Amygdala (tissue), 56 donors: ENCODE measurements at places on chromosomes 1 and 21.

- DNase-seq, result no peak
These were observed 442.4 kb downstream of the LTN1 start for GRCh38 chr21:28550057-28550825.

DNA sequence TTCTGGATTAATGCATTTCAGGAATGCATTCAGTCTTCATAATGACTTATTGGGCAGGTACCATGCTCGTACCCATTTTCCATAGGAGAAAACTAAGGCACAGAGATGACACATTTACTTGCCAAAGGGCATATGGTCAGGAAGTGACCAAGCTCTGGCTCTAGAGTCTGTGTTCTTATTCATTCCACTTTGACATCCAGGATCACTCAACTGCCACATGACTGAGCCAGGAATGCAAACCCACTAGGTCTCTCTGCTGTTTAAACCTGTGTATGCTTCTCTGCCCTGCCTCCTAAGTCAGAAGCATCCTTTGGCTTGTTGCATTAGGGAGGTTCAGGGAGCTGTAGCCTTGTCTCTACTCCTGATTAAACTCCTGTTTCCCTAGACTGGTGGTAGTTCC, 7.5 kb downstream of the KAZN start:
- DNase-seq, result no peak

DNA sequence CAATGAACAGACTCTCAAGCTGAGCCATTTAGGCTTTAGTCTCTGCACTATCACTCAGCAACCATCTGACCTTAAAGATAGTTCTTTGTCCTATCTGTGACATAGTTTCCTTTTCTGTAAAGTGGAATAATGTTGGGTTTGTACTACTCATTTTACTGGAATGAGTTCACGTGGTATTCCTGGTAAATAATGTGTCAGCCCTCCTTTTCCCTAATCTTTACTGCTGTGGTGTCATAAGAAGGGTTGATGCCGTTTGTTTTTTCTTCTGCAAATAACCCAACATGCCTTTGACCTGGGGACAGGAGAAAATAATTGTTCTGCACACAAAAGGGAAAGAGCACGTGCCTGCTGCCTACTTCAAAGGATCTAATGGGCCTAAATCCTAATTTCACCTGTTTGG, 297.8 kb downstream of the BRINP3 start:
- DNase-seq, result no peak

- DNase-seq, result no peak
These were observed 27.6 kb upstream of the CLDN14 start for GRCh38 chr21:36507397-36508018.

- no peak for DNase-seq
These were observed 8.0 kb upstream of the NBL1 start for GRCh38 chr1:19636065-19636464.

DNA sequence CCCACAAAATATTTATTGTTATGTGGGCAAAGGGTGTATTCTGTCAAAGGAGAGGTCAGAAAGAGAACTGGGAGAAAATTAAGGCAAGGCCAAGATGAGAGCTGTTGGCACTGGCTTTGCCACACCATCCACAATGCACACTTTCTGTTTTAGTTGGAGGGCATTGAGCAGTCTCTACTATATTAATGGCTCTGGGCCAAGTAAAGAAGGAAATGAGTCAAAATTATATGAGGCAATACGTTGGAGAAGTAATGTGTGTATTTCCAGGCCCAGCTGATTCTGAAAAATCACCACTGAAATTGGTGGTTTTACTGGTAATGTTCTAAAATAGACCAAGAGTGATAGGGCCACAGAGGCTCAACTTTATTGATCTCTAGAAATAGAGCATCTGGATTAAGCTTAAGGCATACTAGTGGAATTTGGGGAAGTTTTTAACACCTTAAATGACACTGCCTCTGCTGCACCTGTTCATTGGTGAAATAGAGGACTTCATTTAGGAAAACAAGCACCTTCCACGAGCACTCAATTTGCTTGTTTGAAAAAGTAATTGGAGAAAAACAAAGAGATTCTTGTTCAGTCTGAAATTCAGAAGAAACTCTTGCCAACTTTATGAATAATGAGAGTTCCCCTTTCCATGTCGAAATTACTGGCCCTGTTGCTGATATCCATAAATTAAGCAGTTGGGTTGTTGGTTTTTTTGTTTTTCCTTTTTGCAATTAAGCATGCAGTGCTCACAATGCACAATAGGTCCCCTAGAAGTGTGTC, 424.9 kb downstream of the ADGRL2 start:
- DNase-seq, result no peak

DNA sequence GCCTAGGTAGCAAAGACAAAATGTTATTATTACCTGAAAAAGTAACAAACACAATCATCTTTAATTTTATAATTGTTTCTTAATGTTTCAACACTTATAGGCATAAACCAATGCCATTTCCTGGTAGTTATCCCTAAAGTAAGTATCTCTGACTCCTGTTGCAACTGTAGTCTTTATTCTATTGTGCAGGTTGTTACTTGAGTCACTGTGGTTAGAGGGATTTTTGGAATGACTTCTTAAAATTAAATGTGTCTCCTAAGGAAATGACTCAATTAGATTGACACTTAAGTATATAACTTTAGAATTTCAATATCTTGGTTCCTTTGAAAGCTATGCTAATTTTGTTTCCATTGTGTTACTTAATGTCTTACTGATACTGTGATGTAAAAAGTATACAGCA, 143.9 kb downstream of the PHTF1 start:
- DNase-seq, result no peak

GRCh38 chr1:51170342-51170741, 65.7 kb upstream of the RNF11 start:
- no peak for DNase-seq

DNA sequence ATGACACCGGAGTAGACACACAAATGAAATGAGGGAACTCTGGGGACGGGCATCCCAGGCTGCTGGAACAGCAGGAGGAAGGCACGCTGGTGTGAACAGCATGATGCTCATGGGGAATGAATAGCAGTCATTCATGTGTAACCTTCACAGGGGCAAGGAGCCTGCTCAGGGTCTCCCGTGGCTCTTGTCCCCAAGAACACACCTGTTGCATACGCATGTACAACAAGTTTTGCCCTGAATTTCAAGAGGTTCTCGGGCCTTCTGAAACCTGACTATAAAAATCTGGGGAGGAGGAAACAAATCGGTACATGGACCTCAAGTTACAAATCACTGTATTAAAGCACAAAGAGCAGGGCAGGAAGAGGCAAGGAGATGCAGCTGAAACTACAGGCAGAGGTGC, 93.4 kb downstream of the RRAGC start:
- DNase-seq, result no peak

GRCh38 chr1:236450779-236451178, 56.7 kb downstream of the EDARADD start:
- no peak for DNase-seq

DNA sequence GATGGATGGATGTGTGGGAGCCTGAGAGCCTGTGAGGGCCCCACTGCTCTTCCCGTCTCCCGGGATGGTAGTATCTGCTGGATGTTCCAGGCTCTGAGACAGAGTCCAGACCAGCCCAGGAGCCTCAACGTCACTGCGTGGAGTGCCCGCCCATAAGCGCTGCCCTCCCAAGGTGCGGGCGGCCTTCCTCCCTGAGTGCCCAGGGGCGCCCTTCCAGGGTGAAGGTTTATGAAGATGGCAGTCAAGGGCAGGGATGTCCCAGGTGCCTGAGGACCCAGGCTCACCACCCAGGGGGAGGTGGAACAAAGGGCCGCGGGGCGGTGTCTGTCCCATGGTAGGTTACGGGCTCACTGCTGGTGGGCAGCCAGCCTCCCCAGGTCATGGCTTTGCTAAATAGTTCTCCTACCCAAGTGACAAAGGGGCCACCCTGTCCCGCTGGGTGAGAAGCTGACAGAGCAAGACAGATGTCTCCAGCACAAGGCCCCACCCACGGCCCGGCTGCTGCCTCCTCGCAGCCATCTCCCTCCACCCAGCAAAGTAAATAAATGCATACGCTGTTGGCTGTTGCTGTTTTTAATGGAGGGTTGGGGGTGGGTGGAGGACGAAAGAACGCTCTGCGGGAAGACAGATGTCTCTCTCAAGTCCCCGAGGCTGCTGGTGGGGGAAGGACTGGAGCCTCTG, 9.0 kb upstream of the GPR153 start:
- peak; percentile 28 for DNase-seq

- DNase-seq, result no peak
These were observed 275.1 kb downstream of the PTPRU start for GRCh38 chr1:29511436-29511835.

GRCh38 chr1:59856725-59857338, 42.1 kb downstream of the HOOK1 start:
- DNase-seq, result no peak

DNA sequence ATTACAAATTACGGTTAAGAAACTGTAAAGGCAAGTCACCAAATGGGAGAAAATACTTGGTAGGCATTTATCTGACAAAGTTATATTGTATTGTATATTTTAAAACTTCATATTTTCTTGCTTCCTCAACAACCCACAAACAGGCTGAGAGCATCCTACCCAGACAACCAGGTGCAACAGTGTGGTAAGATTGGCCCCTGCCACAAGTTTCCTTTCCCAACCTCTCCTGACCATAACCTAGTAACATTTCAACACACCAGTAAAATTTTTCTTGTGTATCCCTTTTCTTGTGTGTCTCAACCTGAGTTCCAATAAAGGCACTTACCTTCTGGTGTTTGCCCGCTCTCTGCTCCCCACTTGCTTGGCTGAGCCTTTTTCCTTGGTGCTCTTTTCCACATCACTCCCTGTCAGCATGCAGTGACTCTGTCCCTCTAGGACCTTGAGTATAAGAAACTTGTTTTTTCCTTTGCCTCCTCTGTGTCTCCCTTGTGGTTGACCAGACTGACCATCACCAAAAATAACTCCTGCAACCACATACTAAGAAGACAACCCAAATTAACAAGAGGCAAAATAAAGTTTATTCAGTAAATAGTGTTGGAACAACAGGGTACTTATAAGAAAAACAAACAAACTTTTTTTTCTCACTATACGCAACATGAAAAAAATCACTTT, 40.9 kb downstream of the FCRL3 start:
- no peak for DNase-seq

DNA sequence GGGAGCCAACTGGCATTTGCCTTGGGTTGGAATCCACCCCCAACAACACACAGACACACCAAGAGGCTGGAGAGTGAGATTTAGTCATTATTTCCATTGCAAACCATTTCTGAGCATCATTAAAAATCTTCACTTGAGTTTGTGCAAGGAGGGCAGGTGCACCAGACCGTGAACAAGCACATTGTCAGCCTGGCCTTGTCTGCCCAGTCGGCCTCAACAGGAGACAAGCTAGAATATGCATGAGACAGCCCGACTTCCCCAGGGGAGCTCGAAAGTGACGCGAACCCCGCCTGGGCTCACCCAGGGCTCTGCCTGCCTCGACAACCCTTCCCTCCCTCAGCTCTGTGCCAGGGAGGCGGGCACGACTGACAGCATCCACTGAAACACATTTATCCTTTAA, 15.4 kb upstream of the GUCA2B start:
- no peak for DNase-seq

- no peak for DNase-seq
These were observed 39.7 kb downstream of the AZIN2 start for GRCh38 chr1:33120436-33121231.

DNA sequence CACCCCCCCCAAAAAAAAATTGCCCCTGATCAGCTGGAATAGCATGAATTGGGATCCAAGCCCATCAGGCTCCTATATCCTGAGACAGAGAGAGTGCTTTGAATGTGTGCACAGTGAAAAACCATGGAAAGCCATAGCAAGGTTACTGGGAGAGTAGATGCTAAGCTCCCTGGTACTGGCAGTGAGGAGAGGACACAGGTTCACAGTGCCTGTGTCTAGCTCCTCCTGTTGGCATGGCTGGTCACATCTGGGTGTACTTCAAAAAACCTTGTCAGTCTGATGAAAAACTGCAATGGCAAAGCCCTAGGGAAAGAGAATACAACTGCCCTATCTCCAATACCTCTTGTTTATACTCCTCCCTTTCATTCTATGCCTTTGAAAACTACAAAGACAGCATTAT, 12.9 kb downstream of the COPA start:
- no peak for DNase-seq

DNA sequence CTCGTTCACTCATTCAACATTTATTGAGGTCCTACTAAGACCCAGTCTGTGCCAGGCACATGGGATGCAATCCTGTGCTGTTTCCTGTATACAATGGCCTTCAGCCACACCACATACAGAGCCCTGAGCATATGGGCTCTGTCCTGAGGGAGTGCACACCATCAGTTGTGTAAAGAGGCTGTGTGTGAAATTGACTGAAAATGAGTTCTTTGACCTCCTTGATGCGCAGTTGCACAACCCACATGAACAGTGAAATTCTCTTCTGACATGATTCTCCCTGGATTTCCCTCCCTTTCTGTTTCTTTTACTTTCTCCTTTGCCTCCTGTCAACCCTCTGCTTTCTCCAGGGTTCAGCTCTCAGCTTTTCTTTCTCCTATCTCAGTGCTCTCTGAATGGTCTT, 6.3 kb upstream of the SYT6 start:
- no peak for DNase-seq

DNA sequence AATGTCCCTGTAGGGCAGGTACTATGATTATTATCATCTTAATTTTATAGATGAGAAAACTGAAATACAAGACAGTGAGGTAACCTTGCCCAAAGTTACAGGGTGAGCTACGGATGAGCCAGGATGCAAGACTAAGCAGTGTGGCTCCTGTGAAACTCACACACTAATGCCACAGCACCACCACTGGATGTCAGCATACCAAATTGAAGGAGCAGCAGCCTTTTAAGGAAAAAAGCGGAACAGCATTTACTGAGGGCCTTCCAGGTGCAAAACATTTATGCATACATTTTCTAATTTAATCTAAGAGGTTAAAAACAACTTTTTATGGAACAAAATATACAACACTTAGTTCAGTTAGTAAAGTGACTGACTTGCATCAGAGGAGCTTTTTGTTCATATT, 41.7 kb downstream of the SEC16B start:
- no peak for DNase-seq

GRCh38 chr1:24910751-24911650, 19.1 kb downstream of the RUNX3 start:
- no peak for DNase-seq

DNA sequence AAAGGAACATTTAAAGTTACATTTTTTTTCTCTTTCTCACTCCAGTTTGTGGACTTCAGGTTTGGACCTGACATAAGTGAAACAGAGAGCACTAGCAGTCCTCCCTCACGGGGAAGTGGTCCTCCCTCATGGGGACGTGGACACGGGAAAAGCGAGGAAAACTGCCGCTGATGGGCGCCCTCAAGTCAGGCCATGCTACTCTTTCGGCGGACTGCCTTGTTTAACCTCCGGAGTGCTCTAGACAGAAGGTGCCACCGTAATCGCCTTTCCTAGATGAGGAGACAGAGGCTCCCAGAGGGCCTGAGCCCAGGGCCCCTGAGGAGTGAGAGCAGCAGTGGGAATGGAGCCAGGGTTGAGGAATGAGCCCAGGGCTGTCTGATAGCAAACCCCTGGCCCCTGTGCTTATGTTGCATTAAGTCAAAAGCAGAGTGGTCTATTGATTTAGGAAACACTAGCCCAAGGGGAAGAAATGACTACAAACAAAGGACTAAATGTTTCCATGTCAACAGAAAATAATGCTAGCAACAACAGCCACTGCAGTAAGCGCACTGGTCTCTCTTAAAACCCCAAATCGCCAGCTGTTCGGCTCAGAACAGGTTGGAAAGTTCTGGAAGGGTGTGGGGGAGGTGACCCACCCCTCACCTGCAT, 84.1 kb downstream of the DMRTB1 start:
- no peak for DNase-seq
